ENCODE measurements at places on chromosomes 12 and 14.

DNA sequence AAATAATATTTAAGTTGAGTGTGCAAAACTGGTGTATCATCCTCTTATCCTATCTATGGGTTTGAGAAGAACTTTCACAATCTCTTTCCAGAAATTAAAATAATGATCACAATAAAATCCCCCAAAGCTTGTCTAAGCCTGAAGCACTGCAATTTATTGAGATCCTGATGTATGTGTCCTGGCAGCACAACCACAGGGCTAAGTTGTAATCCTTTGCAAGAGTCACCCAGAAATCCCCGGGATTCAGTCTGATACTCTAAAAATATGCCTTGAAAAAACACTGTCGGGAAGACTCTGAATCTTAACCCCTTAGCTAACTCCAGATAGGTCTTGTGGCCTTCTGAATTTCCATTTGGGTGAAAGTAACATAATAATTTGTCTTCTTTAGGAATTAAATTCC is 40.3 kb upstream of the STXBP6 start:
- DNase-seq = no peak

- DNase-seq = no peak
Measured at GRCh38 chr12:92466391-92467305, 236.1 kb upstream of the PLEKHG7 start.

- DNase-seq = no peak
Measured at GRCh38 chr12:22993609-22994315, 368.8 kb downstream of the ETNK1 start.

- DNase-seq = no peak
Measured at GRCh38 chr14:45743884-45744283, 490.9 kb upstream of the MIS18BP1 start.

DNA sequence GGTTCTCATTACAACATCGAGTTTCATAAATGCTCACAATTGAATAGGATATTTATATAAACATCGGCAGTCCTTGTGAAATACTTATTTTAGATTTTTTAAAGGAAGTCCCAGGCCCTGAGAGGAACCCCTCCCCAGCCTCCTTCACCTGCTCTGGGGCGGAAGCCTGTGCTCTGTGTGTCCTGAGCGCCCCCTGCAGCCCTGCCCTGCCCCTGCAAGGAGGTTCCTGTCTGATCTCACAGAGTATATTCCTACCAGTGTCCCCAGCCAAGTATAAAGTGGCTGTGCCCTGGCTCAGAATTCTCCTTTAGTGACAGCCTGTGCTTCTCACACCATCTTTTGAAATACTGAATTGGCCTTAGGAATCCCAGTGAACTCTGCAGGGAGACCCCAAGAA is 659.5 kb downstream of the TMEM121 start:
- no peak for DNase-seq

- no peak for DNase-seq
Measured at GRCh38 chr14:61524211-61524806, 171.0 kb upstream of the HIF1A start.

DNA sequence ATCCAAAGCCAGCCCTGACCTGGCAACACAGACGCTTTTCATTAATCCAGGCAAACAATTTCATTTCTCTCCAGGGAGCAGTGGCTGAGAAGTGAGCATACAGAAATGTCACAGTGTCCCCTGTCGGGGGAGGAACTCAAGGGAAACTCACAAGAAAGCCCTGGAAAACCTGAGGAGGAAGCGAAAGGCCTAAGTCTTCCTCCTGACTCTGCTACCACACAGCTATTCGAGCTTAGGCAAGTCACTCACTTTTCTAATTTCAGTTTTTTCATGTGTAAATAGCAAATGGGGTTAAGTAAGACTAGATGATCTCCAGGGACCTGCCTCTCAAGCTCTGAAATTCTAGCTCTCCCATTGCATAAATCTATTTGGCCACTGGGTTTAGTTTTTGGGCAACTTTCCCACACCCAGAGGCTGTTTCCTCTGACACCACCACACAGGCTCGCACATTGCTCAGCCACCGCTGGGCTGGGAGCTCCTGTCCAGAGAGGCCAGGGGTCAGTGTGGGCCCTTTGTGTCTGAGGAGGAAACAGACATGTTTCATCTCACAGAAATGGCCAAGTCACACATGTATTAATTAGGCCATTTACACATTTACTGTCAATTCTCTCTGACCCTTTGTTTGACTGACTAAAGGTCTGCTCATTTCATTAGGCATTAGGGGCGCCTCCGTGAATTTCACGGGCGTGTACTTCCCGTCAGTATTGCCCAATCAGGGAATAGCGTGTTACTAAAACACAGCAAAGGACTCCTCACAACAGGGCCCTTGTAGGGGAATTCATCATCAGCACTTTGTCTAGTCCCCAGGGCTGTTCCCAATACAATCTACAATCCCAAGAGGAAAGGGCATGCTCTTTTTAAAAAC is 9.8 kb upstream of the PNMA1 start:
- DNase-seq = no peak

DNA sequence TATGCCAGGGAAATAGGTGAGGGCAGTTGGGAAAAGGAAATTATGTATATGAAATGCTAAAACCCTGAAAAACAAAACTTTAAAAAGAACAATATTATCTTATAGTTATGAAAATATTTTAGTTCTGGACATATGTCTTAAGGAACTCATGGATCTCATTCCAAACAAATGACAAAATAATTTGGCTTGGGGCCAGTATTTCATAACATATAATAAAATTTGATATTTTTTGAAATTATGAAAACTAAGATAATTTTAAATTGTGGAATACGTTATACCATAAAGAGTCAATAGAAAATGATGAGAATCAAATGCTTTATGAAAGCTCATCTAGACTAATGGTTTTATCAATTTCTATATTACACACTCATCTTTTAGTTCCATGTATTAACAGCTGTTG is 173.8 kb upstream of the DCN start:
- no peak for DNase-seq

DNA sequence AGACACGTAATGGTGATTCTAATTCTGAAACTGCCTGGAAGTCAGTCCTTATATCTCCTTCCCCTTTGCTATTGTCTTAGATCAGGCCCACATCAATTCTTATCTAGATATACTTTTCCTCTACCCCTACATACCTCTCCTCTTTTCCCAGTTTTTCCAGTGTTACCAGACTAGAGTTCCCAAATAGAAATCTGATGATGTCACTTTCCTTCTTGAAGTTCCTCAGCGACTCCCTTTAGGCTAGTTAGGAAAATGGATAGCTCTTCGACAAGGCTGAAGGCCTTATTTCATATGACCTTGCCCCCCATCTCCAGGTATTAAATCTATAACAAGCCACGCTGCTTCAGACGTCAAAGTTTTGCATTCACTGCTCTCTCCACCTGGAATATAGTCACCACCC is 201.1 kb upstream of the ATP2B1 start:
- DNase-seq = no peak

- no peak for DNase-seq
Measured at GRCh38 chr12:98736352-98737321, 91.5 kb downstream of the APAF1 start.
